ENCODE measurements at places on chromosomes 12 and 14.

DNA sequence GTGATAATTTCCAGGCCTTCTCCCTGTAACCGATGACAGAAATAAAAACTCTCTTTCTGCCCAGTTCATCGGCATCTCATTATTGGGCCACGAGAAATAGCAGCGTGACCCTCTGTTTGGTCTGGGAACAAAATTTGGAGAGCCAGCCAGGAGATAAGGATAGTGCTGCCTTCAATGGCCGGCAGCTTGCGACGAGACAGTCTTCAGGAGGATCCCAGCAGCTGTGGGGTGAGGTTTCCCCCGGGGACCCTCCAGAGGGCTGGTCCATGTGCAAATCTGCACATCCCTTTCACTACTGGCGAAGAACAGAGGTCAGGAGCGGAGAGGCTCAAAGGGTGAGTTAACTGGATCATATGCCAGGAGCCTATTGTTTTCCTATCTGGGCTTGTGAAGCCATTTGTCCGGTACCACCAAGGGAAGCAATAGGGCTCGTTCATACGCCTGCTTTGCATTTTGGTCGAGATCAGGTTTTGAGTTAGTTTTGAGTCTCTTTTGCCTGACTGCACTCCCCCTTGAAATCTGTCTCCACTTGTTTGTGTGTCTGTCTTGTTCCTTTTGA is 4.8 kb downstream of the SLC39A2 start:
- no peak for DNase-seq

DNA sequence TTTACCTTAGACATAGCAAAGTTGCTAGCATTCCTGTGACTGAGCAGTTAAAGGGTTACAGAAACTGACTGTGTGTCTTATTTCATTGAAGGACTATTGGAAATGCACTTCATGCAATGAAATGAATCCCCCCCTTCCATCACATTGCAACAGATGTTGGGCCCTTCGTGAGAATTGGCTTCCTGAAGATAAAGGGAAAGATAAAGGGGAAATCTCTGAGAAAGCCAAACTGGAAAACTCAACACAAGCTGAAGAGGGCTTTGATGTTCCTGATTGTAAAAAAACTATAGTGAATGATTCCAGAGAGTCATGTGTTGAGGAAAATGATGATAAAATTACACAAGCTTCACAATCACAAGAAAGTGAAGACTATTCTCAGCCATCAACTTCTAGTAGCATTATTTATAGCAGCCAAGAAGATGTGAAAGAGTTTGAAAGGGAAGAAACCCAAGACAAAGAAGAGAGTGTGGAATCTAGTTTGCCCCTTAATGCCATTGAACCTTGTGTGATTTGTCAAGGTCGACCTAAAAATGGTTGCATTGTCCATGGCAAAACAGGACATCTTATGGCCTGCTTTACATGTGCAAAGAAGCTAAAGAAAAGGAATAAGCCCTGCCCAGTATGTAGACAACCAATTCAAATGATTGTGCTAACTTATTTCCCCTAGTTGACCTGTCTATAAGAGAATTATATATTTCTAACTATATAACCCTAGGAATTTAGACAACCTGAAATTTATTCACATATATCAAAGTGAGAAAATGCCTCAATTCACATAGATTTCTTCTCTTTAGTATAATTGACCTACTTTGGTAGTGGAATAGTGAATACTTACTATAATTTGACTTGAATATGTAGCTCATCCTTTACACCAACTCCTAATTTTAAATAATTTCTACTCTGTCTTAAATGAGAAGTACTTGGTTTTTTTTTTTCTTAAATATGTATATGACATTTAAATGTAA is 31.5 kb downstream of the MDM2 start:
- DNase-seq = no peak

- DNase-seq = no peak
Observed at GRCh38 chr12:64029013-64029857, 184.7 kb downstream of the SRGAP1 start.

- no peak for DNase-seq
Observed at GRCh38 chr14:49934646-49935045, 41.8 kb downstream of the ARF6 start.

GRCh38 chr12:123393747-123394146 is 9.8 kb downstream of the KMT5A start:
- DNase-seq = no peak

- DNase-seq = no peak
Observed at GRCh38 chr14:100789460-100790417, 36.2 kb upstream of the MEG3 start.

DNA sequence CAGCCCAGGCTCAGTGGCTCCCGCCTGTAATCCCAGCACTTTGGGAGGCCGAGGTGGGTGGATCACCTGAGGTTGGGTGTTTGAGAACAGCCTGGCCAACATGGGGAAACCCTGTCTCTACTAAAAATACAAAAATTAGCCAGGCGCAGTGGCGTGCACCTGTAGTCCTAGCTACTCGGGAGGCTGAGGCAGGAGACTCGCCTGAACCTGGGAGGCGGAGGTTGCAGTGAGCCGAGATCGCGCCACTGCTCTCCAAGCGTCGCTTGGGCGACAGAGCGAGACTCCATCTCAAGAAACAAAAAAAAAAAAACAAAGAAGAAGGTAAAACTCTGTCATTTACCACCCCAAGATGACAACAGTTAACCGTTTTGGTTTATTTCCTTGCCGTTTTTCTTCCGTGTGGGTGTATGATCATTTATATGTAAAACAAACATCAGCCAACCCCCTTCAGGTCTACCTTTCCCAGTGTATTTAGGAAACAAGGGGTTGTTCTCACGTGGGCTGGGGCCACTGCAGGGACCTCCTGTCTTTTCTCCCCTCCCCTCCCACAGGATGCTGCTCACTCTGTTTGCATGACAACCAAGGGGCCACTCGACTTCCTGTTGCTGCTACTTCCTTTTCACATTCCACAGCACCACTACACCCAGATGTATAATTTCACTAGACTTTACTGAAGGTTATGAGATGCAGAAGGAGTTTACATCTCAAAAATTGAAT is 13.6 kb downstream of the TTC9 start:
- DNase-seq = peak; percentile 87
